Hypothalamus (tissue), 51 donors: ENCODE measurements at places on chromosomes 2 and 18.

DNA sequence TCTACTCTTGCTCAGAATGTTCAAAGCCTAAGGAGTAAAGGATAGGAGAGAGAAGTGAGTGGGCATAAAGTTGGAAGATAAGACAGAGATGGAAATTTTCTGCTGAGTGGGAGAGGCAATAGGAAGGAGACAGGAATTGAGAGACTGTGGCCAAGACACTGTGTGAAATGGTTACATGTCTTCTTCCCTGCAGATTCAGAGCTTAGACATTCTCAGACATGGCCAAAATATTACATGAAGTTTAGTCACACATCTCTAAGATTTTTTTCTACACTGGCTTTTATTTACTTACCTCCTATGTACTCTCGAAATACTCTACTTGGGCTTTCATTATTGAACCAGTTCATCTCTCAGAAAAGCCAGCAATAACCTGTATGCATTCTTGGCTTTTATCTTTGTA is 363.0 kb upstream of the FANCL start:
- no peak for DNase-seq

- DNase-seq, result no peak
Measured at GRCh38 chr2:31947871-31948270, 62.9 kb downstream of the MEMO1 start.

DNA sequence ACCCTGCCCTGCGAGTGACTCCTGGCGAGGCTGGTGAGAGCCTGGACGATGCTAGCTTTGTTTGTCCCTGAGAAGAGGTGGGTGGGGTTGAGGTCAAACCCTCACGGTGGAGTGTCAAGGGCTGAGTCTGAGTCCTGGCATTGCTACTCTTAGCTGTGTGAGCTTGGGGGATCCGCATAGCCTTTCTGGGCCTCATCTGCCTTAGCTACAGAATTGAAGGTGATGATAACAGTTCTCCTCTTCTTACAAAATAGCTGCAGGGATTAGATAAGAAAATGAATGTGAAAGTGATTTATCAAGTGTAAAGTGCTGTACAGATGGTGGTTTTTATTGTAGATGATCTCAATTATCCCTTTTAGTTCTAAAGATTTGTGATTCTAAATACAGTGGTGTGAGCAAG is 144.6 kb downstream of the LPIN1 start:
- DNase-seq, result no peak

DNA sequence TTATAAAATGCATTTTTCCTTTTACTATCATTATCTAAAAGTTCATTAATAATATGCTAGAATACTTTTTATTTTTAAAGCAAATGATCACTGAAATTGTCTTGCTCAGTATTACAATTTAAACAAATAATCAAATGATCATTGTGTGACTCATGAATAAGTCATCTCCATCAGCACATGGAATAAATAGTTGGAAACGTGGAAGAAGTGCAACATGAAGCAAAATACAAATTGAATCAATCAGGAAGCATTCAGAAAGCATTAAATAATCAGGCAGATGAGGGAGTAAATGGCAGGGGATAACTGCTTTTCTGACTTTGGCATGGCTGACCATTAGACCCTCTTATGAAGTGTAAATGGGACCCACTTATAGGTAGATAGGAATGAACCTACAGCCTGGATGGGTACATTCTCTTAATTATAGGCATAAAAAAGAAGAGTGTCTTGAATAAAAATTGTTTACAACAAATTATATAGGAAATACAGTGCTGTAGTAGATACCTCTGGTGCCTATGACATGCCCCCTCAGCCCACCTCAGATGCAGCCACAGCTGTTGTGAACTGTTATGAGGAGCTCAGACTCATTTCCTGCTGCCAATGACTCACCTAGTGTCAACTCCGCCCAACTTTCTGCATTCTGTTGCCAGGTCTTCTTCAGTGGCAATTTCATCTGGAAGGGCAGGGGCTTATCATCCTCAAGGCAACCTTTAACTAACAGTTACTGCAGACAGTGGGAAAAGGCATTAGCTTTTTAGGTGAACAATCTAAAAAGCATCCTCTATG is 936.0 kb downstream of the TRIB2 start:
- no peak for DNase-seq

- DNase-seq, result no peak
Measured at GRCh38 chr2:42566025-42566424, 2.4 kb upstream of the MTA3 start.

DNA sequence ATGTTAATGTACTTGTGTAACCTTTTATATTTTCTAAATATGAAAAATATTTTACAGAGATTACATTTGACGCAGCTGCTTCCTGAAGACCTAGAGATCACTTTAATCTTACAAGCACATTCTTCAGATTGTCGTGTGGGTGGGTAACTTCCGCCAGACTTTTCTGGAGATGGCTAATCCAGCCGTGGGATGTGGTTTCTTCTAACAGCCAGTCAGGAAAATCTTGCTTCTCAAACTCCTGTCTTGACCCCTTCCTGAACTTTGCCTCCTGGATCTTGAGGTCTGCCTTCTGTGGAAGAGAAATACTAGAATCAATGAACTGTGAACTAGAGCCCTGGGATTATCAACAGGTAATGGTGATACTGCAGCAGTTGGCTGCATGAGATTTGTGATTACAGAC is 401.6 kb upstream of the TNP1 start:
- no peak for DNase-seq
